ENCODE measurements at places on chromosomes 3 and 15.
A peak's percentile ranks its signal among the peaks of the same experiment; 100 is the strongest.

- no peak for DNase-seq
These were observed 21.8 kb upstream of the KCNMB2 start for GRCh38 chr3:178514401-178514800.

- no peak for DNase-seq
These were observed 14.4 kb downstream of the DAG1 start for GRCh38 chr3:49484471-49484870.

DNA sequence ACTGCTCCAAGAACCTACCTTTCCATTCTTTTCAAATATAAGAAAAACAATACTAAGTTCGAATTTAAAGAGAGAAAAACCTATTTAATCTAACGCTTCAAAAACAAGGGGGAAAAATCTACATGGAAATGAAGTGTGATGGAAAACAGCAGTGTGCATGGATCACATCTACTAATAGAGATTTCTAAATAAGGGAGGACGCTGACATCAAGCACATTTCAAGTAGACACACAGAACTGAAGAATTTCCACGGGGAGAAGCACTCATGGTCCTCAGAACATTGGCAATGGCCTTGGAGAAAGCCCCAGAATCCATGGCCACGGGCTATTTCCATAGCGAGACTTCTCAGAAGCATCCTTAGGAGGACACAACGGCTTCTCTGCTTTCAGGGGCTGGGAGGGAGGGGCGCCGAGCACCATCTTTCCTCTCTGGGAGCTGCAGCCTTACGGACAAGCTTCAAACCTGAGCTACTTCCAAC is 1.0 kb downstream of the TASOR start:
- DNase-seq, result no peak

- DNase-seq, result peak; percentile 81
These were observed 262.9 kb upstream of the ATP10A start for GRCh38 chr15:26126070-26126469.

GRCh38 chr3:128145279-128145678 is 8.0 kb upstream of the EEFSEC start:
- no peak for DNase-seq

DNA sequence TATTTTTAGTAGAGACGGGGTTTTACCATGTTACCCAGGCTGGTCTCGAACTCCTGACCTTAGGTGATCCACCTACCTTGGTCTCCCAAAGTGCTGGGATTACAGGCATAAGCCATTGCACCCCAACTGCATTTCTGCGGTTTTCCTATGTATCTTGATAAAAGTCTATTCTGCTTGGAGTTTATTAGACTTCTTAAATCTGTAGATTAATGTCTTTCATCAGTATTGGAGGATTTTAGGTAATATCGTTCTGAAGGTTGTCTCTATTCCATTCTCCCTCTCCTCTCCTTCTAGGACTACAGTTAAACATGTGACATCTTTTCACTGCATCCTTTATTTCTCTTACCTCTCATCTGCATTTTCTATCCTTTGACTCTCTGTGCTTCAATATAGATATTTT is 46.3 kb upstream of the GCNT3 start:
- no peak for DNase-seq

- no peak for DNase-seq
These were observed 263.2 kb downstream of the NR2F2 start for GRCh38 chr15:96593735-96594134.

GRCh38 chr3:97817965-97818364 is 3.8 kb upstream of the CRYBG3 start:
- no peak for DNase-seq

- no peak for DNase-seq
These were observed 148.9 kb upstream of the GBE1 start for GRCh38 chr3:81910244-81910852.

- DNase-seq, result no peak
These were observed 16.6 kb upstream of the KLF13 start for GRCh38 chr15:31309893-31310606.

GRCh38 chr3:51400166-51400565 is 9.1 kb downstream of the RBM15B start:
- no peak for DNase-seq

DNA sequence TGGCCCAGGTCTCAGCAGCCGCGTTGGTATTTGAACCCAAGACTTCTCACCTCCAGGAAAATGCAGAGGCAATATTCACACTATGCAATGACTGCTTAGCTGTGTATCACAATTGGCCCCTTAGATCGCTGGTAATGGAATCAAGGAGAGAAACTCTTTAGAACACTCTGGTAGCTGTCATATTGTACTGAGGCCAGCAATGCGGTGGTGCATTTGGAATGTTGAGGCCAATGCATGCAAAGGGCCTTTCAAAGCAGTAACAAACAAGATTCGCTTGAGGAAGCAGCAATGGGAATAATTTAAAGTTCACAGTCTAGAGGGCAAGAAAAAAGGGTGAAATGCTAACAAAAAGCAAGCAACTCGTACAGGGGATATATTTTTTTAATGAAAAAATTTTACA is 764.1 kb downstream of the GRM7 start:
- no peak for DNase-seq

DNA sequence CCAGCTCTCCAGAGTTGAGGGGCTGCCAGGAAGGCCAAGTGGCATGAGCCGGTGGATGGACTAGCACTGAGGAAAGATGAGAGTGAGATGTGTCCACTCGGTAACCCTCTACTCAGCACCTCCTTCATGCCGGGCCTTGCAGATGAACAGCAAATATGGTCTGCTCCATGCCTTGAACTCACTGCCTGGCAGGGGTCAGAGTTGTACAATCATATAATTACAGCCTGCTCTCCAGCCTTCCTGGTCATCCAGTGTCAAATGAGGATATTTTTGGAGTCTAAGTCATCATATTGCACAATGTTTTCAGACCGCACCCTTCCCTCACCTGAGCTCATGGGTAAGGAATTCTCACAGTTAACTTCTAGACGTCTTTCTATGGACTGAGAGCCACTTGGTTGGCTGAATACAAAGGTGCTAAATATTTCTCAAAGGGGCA is 4.9 kb downstream of the MGLL start:
- no peak for DNase-seq

DNA sequence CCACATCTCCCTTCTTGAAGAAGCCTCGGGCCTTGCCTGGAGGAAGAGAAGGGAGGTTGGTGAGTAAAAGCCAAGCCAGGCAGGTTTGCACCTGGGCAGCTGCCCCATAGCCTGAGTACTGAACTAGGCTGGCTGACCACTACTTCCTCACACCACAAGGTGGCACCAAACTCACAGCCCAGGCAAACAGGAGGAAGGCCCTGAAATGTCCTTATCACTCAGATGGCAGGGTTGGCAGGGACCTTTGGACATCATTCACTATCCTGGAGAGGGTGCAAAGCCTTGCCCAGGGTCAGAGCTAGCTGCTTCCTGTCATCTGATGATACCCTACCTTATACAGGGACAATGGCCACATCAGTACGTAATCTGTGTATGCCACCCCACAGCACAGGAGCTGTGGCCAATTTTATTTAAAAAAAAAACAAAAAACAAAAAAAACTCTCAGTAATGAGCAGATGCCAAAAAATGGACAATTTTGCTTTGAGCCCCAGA is 2.2 kb upstream of the GRAMD2A start:
- no peak for DNase-seq

DNA sequence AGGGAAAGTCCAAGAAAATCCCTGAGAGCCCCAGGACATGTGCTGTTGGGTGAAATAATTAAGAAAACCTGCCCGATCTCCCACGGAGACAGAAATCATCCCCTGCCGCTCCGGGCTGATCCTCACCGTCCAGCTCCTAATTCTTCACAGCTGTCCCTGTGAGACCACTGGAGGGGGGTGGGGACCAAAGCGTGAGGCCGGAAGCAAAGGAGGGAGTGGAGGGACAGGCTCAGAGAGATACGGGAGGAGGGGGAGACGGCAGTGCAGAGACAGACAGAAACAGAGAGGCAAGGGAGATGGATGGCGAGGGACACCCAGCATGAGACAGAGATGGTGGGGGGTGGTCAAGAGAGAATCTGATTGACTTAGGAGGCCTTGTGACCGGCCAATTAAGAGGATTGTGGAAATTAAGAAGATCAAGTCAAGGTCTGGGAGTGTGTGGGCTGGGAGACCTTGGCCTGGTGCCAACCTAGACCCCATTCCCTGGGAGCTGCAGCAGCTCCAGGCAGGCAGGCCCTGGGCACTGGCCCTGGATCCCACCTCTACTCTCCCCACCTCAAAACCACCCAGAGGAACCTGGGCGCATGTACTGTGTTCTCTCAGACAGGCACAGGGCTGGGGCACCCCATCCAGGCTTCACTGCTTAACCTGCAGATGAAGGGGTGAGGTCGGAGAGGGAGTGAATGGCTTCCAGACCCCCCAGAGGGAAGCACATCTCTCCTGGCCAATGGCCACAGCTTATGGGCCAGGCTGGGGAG is 113.2 kb upstream of the ALDH1A3 start:
- peak; percentile 28 for DNase-seq

GRCh38 chr15:81966631-81967030 is 79.2 kb downstream of the MEX3B start:
- DNase-seq, result no peak
